ENCODE measurements at places on chromosomes 6 and 20.
A peak's percentile ranks its signal among the peaks of the same experiment; 100 is the strongest.

GRCh38 chr20:56423886-56424285 is 11.8 kb downstream of the CASS4 start:
- no peak for DNase-seq

DNA sequence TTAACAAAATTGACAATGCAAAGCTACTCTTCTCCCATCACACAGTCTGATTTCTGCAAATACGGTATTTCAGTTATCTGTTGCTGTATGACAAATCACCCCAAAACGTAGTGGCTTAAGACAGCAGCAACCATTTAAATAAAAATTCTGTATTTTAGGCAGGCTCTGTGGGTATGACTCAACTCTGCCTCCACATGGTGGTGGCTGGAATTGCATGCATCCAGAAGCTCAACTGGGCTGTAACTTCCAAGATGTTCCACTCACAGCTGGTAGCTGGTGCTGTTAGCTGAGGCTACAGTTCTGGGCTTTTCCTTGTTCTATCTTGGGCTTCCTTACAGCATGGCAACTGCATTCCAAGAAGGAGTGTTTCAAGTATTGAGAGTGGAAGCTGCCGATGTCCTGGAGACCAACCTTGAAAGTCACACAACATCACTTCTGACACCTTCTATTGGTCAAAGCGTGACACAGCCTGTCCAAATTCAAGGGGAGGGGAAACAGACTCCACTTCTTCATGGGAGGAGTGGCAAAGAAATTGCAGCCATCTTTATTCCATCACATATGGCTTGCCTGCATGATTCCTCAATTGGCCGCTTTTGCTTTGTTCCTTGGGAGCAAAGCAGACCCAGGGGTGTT is 39.7 kb upstream of the TULP1 start:
- no peak for DNase-seq

DNA sequence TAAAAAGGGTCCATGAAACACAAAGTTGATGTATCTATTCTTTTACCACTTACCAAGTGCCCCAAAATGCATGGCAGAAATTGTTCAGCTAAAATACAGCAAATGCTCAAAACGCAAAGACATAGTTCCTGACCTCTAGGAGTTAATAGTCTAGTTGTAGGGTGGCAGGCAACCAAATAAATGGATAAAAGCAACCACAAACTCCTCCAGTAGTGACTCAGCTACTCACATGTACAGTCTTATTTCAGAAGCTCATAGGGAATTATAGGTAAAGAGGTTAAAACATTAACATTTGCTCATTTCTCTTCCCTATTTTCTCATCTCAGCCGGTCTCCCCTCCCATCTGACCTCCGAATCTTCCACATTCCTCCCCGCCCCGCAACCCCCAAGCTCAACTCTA is 143.9 kb upstream of the INSM1 start:
- no peak for DNase-seq

DNA sequence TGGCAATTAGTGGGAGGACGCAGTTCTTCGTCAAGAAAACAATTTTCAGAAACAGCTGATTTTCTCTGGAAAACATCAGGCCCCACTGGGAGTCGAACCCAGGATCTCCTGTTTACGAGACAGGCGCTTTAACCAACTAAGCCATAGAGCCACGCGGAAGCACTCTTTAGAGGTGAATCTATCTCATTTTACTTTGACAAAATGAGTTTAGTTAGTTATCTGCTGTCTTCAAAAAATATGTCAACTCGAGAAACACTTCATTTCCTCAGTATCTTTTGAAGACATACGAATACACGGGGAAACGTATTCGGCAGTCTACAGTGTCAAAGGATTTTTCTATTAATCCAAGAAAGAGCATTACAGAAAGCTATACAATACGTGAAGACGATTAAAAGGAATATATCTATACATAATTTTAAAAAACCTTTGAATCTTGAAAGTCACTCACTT is 26.7 kb downstream of the GPX6 start:
- DNase-seq, result peak; percentile 35

DNA sequence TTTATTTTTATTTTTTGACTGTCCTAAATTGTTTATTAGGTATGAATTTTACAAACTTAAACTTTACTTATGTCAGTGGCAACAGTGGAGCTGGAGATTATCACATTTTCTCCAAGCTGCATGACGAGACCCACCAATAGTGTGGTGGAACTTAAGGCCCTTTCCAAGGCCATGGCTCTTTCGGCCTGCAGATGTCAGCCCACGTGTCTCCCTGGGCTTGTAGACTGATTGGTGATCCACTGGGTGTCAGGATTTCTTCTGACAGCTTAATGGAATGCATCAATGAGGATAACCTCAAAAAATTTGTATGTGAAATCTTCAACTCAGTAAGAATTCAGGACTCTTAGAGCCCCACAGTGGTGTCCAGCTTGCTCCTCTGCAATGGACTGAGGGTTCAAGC is 32.3 kb upstream of the OVOL2 start:
- DNase-seq, result no peak

- DNase-seq, result peak; percentile 96
Measured at GRCh38 chr20:17843246-17844132, 125.1 kb downstream of the SNX5 start.

- no peak for DNase-seq
Measured at GRCh38 chr6:16305788-16306187, 67.4 kb downstream of the GMPR start.

GRCh38 chr20:10250902-10251301 is 32.3 kb downstream of the SNAP25 start:
- DNase-seq, result no peak

DNA sequence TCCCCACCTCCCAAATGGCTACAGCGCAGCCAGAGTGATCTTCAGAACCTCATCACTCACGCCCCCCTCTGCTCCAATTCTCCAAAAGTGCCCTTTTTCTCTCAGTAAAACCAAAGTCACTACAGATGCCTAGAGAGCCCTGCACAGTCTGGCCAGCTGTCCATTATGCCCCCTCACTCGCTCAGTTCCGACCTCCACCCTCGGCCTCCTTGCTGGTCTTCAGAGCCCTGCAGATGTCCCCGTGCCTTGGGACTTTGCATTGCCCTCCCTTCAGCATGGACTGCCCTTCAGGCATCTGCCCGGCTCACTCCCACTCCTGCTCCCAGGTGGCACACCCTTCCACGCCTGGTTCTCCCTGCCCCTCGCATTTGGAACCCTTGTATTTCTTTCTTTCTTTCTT is 1.1 kb upstream of the RAET1E start:
- no peak for DNase-seq

GRCh38 chr6:129596522-129596921 is 113.5 kb downstream of the ARHGAP18 start:
- DNase-seq, result no peak

DNA sequence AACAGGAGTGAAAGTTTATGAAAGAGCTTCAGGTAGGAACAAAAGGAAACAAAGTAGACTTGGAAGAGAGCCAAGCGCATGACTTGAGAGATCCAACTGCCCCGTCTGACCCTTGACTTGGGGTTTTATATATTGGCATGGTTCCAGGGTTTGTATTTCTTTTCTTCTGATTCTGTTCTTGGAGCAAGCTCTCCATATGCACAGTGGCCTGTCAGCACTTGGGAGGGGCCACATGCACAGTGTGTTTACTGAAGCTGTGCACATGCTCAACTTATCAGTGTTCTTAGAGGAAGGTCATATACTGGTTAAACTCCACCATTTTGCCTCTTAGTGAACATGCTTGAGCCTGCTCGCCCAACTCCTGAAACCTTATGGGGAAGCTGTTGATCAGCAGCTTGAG is 953.7 kb downstream of the TFAP2A start:
- no peak for DNase-seq

- DNase-seq, result peak; percentile 49
Measured at GRCh38 chr6:141988954-141989705, 143.6 kb upstream of the GJE1 start.

DNA sequence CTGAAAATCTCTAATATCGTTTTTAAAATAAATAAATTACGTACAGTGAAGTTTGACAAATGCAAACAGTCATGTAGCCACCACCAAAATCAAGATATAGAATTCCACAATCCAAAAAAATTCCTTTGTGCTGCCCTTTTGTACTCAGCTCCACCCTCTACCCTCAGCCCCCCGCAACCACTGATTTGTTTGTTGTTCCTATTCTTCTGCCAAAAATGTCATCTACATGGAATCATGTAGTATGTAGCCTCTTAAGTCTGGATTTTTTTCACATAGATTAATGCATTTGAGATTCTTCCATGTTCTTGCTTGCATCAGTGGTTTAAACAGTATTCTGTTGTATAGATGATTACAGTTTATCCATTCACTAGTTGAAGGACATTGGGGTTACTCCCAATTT is 8.5 kb upstream of the REPS1 start:
- no peak for DNase-seq

GRCh38 chr6:116118608-116119007 is 7.3 kb downstream of the COL10A1 start:
- DNase-seq, result no peak

DNA sequence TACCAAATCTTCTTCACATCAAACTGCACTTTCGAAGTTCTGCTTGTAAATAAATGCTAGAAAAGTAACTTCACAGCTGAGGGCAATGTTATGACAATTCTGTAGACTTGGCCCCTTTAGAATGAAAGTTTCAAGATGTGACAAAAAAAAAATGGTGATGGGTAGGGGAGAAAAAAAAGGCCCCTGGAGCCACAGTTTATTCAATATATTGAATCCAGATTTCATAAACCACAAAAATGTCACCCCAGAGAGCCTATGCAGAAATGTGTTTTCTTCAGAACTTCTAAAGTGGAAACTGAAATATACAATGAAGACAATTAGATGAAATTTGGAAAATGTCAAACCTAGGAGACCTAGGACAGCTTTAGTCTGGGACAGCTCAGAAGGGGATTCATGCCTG is 143.1 kb downstream of the EDN3 start:
- DNase-seq, result no peak

DNA sequence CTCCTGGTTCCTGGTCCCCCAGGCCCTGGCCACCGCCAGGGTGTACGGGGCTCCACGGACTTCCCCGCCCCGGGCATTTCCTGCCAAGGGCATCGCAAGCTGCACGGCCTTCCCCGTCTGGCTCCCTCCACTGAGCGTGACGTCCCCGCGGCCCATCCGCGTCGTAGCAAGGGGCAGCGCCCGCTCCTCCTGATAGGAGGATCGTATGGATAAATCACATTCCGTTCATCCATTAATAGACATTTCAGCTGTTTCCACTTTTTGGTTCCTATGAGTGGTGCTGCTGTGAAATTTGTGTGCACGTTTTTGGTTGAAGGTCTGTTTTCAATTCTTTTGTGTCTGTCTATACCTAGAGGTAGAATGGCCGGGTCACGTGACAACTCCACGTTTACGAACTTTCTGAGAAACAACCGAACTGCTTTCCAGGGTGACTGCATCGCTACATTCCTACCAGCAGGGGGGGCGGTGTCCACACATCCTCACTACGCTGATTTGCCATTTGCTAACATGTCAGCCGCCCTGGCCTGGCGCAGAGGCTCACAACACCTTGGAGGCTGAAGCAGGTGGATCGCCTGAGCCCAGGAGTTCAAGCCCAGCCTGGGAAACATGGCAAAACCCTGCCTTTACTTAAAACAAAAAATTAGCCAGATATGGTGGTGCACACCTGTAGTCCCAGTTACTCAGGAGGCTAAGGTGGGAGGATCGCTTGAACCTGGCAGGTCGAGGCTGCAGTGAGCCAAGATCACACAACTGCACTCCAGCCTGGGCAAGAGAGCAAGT is 37.7 kb downstream of the KCNQ2 start:
- DNase-seq, result peak; percentile 56

DNA sequence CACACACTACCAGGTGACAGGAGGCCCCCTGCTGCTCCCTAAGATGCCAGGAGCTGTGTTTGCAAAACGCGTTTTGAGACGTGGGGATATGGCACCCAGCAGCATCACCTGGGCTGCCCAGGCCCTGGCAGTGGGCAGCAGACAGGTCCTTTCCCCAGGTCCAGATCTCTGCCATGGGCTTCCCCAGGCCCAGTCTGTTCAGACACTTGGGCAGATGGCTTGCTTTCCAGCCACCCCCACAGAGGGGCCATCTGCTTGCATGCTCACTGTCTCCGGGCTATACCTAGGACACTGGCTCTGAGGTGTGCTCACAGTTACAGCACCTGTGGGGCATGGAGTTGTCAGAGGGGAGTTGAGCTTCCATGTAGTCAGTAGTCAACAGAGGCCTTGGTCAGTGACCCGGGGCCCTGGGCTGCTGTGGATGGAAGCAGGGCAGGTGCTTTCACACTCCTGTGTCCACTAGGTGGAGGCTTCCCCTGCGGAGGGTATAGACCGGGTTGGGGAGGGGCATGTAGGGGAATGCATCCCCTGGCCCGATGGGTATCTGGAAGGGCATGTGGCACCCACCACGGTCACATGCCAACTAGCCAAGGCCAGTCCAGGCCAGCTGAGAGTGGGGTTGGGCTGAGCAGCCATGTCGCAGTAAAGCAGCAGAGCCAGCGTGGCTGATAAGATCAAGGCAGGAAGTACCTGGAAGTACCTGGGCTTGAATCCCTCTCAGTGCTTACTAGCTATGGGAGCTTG is 185.4 kb upstream of the SLC24A3 start:
- no peak for DNase-seq

DNA sequence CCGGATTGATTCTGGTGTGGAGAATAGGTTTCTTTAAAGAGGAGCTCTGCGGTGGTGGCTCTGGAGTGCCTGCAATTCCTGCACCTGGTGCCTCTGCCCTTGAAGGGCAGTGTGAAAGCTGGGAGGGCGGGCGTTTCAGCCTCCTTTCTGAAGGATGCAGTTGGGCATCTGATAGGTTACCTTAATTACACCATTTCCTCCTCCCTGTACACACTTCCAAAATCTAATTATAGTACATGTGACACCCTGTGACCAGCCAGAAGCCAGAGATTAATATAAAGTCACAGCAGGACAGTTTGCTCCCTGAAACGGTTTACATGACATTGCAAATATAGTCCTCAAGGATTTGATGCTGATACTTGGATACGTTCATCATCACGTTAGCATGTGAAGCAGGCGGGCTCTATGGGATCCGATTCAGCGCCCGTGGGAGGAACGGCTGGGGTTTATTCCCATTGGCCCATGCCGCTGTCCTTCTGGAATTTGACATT is 548.2 kb downstream of the QKI start:
- DNase-seq, result no peak

- DNase-seq, result no peak
Measured at GRCh38 chr6:159056899-159057298, 12.1 kb upstream of the TAGAP start.

DNA sequence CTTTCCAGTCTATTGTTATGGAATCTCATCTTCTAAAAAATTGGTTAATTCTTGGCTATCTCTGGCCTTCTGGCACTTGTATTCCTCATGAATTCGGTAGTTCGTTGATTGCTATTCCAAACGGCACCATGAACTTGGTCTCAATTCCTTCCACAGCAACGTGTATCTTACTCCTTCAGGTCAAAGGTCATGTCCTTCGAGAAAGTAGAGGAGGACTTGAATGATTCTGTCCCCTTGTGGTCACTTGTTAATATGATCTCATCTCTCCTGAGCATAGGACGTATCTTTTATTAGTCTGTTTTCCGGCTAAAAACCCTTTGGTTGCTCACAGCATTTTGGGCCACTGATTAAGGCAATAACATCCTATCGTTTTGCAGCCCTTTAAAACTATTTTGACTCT is 9.4 kb downstream of the TLDC2 start:
- no peak for DNase-seq

GRCh38 chr6:164996838-164997237 is 312.6 kb downstream of the C6orf118 start:
- no peak for DNase-seq

All from NCI-H226 (cell line).